ENCODE measurements at places on chromosomes 16 and 17. TPM values are rescaled to one million over a fixed set of nuclear protein-coding genes. Genes with fewer than 3 reads are reported as not detected.

- no peak for DNase-seq
Observed at GRCh38 chr17:39763051-39763820, 25.5 kb downstream of the GRB7 start.

DNA sequence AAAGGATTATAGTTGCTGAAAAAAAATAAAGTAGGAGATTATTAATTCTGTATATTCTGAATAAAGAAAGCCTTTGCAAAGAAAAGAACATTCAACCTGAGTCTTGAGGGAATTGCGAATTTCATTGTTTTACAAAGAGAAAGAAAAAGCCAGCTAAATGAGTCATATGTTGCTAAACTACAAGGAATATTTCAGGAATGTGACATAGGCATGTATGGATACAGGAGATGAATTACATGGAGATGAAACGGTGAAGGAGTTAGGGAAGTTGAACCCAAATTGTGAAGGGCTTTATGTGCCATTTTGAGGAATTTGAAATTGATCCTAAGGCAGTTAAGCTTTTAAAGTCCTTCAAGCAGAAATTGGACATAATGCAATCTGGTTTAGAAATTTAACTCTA, 177.3 kb upstream of the RBL2 start:
- no peak for DNase-seq

DNA sequence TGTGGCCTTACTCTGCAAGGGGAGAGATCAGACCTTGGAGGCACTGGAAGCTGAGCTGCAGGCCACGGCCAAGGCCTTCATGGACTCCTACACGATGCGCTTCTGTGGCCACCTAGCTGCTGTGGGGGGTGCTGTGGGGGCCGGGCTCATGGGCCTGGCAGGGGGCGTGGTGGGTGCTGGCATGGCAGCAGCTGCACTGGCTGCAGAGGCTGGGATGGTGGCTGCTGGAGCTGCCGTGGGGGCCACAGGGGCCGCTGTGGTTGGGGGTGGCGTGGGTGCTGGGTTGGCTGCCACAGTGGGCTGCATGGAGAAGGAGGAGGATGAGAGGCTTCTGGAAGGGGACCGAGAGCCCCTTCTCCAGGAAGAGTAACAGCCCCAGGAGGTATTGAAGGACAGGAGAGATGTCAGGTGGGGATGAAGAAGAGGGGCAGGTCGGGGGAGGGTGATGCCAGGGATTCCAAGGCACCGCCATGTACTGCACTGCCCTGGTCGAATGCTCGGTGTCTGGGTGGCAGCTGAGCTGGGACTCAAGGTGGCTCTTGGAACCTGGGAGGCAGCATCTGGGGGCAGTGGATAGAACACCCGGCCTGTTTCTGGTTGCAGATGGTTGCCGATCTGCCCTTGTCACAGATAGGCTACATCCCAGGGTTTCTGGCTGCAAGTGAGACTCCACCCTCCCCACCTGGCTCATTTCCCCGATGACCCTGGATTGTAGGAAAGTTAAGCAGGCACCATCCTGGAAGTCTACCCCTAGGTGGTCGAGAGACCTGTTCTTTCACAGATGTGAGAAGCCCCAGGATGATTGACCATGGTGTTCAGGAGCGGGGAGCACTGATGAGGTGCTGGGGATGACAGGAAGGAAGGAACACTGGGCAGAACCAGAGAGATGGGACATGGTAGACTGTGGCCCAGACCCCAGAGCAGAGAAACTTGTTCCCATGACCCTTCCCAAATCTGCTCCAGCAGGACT, 5.1 kb downstream of the RNF112 start:
- no peak for DNase-seq

- DNase-seq, result no peak
Observed at GRCh38 chr17:78400581-78401240, 22.3 kb downstream of the PGS1 start.

GRCh38 chr16:12767897-12768296, 35.8 kb downstream of the CPPED1 start:
- DNase-seq, result no peak

DNA sequence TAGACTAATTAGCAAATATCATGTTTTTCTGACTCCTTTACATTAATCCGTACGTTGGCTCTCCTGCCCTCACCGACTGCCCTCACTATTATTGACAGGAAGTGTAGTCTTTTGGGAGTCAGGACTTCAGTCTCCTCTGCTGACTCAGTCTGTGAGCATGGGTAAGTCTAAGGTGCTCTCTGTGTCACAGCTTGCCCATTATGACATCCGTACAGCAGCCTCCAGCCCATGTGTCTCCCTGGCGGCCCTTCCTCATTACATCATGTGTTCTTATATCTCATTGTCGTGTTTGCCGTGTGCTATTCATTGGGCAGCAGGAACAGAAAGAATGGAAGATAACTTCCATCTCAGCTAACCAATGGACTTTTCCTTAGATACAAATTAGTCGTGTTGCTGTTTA, 77.5 kb downstream of the MRTFB start:
- no peak for DNase-seq

DNA sequence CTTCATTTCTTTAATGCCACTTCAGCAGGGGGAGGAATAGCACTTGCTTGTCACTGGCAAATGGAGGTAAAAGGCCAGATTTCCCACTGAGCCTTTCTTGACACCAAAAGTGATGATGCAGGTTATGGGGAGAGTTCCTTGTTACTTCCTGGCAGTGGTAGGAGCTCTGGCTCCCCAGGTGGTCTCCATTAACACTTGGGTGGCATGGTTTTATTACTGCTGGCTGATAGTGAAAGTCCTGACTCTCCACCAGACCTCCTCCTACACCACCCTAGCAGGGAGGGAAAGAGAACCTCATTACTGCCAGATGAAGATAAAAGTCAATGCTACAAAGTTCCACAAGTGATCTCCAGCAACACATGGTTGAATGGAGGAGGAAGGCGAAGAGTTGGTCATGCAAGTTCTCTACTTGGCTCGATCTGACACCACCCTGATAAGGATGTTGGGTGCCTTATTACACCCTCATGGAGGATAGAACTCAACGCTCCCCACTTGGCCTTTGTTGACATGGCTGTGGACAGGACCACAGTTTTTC, 152.7 kb upstream of the GNAO1 start:
- DNase-seq, result no peak

GRCh38 chr17:61494325-61495160, 42.3 kb downstream of the TBX4 start:
- peak; percentile 73 for DNase-seq

GRCh38 chr16:709566-710499, 4.2 kb upstream of the FBXL16 start:
- DNase-seq, result no peak

DNA sequence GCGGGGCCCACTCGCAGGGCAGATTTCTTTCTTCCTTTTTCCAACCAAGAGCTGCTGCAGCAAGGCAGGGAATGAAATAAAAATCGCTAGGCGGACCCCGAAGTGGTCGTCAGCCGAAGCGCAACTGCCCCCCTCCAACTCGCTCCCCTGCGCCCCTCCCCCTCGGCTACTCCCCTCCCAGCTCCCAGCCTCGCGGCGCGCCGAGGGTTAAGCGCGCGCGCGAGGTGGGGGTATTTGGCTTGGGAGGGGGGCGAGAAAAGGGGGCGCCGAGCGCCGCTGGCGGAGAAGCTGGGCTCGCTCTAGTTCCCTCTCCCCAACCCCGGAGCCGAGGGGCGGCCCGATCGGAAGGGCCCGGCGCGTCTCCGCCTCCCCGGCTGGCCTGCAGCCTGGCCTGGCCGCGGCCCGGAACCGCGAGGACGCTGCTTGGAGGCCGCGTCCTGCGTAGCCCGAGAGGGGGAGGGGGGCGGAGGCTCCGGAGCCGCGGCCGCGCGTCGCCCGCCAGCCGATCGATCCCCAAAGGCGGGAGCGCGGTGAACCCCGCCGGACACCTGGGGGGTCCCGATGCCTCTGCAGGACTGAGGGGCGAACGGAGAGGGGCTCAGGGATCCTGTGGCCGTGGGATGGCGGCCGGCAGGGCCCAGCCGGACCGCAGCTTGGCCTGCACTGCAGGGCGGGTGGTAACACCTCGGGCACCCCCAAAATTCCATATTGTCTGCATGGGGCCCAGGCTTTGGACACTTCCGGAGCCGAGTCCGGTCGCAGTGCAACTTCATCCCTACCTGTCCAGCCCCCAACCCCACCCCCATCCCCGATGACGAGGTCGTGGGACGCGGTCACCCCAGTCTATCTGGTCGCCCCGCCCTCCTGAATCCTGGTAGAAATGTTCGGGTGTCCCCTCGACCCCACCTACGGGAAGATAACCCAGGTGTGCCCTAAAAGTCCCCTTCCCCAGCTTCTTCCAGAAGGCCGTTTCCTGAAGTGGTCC, 4.9 kb upstream of the CBX4 start:
- peak; percentile 81 for DNase-seq

GRCh38 chr17:145671-146541, 8.5 kb downstream of the SCGB1C2 start:
- peak; percentile 27 for DNase-seq

RNF227 gene
- 5.0 TPM for total RNA-seq

PABPN1L gene
- total RNA-seq, result not detected

TNFRSF13B gene
- not detected for total RNA-seq

TMC8 gene
- total RNA-seq, result not detected

GALK1 gene
- total RNA-seq, result 41.1 TPM

GRN gene
- 167 TPM for total RNA-seq
